ENCODE measurements at places on chromosomes 11 and 22.
A peak's percentile ranks its signal among the peaks of the same experiment; 100 is the strongest.

GRCh38 chr11:1382831-1383607 lies 6.7 kb upstream of the BRSK2 start:
- peak; percentile 73 for DNase-seq

DNA sequence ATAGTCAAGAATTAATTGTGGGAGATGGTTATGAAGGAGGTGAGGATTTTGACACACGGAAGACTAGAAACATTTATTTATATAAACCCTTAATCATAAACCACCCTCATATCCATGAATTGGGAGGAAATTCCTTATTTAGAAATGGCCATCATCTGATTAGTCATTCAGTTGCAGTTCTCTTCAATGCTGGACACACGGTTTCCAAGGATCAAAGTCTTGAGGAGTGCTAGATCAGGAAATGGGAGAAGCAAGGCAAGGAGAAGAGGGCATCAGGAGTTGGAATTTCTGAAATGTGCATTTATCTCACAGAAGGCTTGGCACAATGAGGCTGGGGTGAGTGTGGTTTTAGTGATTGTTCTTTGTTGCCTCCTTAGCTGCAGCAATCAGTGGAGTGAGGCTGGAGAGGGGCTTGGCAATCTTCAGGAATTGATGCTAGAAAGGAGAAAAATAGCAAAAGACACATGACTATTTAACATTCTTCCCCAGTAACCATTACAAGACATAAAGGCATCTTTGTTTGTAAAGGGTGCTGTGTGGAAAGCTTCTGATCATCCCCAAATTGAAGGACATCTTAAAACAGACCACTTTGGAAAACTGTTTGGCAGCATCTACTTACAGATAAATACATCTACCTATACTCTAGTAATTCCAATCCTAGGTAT lies 21.6 kb upstream of the GDPD4 start:
- no peak for DNase-seq

DNA sequence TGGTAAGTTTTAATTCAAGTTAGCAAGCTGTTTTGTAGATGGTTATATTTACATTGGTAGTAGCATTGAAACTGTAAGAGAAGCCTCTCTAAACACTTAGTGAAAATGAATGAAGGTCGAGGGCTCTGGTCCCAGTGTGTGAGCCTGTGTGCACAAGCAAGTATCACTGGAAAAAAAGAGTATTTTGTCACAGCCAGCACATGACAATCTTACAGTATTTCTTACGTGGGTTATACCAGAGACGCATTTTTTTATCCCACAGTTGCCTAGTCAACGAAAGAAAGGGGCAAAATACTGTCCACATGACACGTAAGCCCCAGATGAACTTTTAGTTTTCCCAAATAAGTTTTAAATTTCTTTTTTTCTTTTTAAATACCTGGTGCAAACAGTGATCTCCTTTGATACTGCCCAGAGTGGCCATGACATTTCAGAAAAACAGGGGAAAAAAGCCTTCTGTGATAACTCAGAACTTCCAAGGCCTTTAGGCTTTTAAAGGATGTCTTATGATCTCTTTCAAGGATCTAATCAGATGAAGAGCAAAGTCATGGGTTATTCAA lies 23.5 kb downstream of the RAB38 start:
- DNase-seq, result no peak

GRCh38 chr11:59012398-59013265 lies 73.3 kb downstream of the GLYATL1 start:
- DNase-seq, result no peak

GRCh38 chr11:69260622-69261021 lies 33.3 kb upstream of the MYEOV start:
- no peak for DNase-seq

DNA sequence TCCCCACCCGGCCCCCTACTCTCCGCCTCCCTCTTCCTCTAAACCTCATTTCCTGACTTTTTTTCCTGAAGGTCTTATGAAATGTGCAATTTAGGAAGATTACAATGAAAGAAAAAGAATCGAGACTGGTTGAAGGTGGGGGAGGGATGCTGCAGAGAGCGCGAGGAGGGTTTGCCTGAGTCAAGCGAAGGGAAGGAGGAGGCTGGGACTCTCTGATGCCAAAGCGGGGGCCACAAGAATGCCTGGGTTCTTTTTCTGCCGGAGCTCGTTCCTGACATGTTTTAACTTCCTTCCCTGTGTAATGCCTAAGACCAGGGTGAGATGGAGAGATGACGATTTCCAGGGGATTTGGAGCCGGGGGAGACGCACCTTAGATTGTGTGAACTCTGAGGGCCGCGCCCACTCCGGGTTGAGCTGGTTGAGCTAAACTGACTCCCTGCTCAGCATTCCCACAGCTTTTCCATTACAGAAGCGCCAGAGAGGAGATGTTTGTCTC lies 270.5 kb upstream of the SORL1-AS1 start:
- DNase-seq, result no peak

GRCh38 chr11:118000067-118000849 lies 14.1 kb downstream of the IL10RA start:
- no peak for DNase-seq

DNA sequence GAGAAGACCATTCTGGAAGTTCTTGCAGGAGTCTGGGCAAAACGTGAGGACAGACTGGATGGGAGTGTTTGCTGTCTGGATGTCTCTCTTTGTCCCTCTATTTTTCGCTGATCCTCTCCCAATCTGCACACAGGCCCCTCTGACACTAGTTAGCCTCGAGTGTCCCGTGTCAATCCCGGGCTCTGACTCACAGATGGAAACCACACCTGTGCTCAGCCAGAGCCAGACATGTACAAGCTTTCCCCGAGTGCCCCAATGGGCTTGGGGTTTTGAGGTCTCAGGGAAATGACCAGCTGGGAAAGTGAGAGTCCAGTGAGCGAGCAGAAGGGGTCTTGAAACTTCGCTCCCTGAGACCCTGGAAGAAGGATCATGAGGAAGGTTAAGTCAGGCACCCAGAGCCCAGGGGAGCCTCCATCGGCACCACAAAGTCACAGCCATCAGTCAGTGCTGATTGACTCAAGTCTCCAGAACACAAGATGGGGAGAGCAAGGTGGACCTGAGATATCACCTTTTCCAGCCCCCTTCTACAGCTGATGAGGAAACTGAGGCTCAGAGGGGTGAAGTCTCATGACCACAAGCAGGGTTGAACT lies 13.9 kb downstream of the APOL2 start:
- no peak for DNase-seq

GRCh38 chr11:5345831-5346230 lies 2.5 kb upstream of the OR51B5 start:
- DNase-seq, result no peak

GRCh38 chr22:37607010-37607934 lies 1.4 kb upstream of the GGA1 start:
- DNase-seq, result peak; percentile 84

- DNase-seq, result no peak
Observed at GRCh38 chr11:62726915-62727164, 417 bp downstream of the HNRNPUL2 start.

- DNase-seq, result no peak
Observed at GRCh38 chr22:48652796-48653195, 1174.9 kb downstream of the BRD1 start.

- no peak for DNase-seq
Observed at GRCh38 chr11:18452927-18453326, 2.7 kb upstream of the LDHAL6A start.

GRCh38 chr11:130381317-130381716 lies 47.1 kb downstream of the ADAMTS8 start:
- DNase-seq, result no peak

- no peak for DNase-seq
Observed at GRCh38 chr22:20026204-20026908, 5.4 kb downstream of the TANGO2 start.

- no peak for DNase-seq
Observed at GRCh38 chr11:91587131-91587530, 637.5 kb upstream of the FAT3 start.

DNA sequence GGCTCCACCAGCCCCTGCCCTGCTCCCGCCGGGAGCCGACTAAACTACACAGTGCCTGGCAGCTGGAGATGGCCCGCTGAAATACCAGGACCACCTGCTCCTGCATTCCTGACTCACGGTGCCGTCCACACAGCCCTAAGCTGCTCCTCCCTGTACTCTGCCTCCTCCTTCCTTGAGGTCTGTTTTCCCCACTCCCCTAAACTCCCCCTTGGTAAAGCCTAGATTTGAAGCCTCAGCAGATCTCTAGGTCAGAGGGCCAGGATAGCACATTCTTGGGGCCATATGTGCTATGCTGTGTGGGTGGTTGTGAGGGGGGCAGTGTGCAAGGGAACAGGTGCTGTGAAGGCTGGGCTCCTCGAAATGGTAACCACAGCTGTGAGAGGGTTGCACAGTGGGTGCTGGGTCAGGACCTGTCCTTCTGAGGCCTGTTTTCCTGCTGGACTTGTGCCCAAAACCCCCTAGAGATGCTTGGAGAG lies 9.7 kb downstream of the LRFN4 start:
- DNase-seq, result no peak

DNA sequence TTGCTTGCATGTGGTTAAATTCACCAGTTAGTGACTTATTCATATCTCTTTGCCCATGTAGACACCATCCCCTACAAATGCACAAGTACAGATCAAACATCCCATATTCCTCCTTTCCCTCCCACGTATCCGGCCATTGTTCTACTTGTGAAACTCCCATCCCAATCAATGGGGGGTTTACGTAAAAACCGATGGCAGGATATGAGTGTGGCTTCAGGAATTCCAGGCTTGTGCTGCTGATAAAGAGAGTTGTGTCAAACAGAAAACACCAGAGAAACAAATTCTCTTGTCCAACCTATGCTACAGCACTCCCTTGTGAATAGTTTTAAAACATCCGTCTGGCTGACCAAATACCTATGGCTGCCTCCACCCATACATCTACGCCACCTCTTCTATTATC lies 15.5 kb downstream of the FLI1 start:
- DNase-seq, result no peak

DNA sequence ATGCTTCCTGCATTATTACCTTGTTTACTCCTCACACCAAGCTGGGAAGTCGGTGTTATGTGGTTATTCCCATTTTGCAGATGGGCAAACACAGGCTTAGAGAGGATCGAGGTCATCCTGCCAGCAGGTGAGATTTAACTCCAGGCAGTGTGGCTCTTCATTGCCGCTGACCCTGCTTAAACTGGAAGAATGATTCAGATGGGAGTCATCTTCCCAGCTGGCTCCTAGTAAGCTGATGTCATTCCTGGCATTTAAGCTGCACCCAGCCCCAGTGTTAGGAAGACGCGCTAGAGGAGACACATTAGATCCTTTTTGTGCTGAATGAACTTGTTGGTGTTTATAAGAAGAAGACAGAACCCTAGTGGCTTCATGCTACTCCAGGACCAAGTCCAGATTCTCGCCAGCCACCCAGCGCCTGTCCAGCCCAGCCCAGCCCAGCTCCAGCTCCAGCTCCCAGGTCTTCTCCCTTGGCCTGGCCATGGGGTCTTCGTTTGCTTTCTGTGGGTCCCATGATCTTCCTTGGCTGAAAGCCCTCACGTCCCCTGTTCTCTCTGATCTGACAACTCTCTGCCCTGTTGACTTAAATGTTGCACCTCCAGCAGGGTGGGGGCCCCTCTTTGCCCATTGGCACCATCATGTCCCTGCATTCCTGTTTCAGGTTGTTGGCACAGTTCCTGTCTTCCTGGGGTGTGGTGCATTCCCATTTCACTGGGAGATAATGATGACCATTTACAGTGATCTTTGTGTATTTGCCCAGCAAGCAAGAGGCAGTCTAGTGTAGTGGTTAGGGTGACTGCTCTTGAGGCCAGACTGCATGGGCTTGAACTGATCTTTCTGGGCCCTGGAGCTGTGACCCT lies 13.6 kb downstream of the PARVB start:
- DNase-seq, result no peak

DNA sequence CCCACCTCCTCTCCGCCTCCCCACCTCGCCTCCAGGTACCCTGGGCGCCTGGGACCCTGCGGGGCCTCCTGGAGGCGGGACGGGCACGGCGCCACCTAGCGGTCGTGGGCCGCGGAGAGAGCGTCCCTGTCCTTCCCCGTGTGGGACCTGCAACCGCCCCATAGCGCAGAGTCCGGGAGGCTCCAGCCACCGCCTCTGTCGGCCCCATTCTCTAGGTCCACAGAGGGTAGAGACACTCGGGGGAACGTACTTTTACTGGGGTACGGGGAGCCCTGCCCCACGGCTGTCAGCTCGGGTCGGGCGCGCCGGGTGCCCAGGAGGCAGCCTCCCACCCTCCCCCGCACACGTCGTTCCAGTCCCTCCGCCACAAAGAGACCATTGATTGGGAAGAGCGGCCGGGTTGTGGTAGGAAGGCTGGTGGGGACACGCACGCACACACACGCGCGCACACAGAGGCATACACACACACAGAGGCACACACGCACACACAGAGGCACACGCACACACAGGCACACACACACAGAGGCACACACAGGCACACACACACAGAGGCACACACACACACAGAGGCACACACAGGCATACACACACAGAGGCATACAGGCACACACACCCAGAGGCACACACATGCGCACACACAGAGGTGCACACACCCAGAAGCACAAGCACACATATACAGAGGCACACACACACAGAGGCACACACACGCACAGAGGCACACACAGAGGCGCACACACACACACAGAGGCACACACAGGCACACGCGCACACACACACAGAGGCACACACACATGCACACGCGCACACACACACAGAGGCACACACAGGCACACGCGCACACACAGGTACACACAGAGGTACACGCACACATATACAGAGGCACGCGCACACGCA lies 12.6 kb upstream of the NECTIN1 start:
- DNase-seq, result peak; percentile 46

DNA sequence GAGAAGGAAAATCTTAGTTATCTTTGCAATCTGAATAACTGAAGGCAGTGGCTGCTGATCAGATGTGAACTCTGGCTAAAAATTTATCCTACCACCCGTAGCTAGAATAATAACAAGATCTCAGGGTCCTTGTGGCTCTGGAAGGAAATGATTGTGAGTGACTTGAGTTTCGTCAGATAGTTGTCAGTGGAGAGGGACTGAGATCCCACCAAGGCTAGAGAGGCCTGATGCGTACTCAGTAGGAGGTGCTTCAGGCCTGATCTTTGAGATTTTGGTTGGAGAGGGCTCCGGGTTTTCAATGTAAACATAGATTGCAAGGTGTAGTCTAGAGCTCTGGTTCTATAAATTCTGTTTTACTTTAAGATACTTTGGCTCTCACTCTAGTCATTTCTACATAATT lies 1.4 kb downstream of the MADD start:
- DNase-seq, result no peak

DNA sequence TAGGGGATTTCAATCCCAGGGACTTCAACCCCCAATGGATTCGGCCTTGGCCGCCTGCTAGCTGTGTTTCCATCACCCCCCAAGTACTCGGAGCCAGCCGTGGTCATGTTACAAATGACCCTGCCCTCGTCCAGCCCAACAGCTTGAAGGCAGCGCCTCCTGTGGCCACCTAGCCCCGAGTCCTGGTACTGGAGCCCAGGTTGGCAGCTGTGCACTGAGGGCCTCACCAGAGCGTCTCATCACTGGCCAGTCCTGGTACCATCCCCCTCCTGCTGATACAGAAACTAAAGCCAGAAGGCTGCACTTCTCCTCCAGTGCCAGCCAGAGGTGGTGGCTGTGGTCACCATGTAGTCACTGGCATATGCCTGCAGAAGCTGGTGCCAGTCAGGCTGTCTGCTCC lies 44.9 kb upstream of the FADD start:
- DNase-seq, result no peak

Data from activated CD4-positive, alpha-beta T cell treated with anti-CD3 and anti-CD28 coated beads for 1 hour (primary cell).